ENCODE measurements at places on chromosomes 16 and 17.

- DNase-seq = no peak
These were observed 601.7 kb downstream of the MAF start for GRCh38 chr16:78998879-78999278.

DNA sequence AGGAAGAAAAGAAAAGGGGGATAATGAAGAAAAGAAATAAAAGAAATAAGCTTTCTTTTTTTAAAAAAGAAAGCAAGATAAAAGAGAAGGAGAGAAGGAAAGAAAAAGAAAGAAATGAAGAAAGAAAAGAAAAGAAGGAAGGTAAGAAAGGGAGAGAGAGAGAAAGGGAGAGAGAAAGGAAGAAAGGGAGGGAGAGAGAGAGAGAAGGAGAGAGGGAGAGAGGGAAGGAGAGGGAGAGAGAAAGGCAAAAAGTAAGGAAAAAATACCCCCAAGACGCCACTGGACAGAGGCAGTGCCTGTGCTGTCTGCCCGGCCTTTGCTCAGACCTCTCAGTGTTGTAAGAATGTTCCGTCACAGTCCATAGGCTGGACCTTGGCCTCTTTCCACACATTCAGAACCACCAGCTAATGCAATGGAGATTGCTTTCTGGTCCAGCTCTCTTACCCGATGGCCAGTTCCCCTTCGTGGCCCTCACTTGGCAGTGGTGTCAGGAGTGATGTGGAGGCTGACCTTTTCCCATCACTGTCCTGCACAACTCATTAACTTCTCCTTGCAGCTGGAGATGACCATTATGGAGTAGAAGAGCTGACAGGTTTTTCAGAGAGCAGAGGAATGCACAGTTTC is 14.3 kb upstream of the HNF1B start:
- DNase-seq = no peak

DNA sequence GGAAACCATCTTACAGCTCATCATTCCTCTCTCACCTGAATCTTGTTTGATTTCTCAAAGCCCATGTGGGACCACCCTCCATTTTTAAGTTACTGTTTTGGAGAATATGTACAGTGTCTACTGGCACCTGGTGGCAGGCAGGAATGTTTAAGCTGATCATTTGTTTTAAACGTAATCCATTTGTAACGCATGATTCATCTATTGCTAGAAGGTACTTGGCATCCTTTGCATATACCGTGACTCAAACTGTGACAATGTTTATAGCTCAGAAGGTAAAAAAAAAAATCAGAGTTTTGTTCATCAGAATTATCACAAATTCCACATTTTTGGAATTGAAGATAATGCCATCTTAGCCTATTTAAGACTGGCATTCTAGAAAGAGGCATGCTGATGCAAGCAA is 1007.5 kb upstream of the EEF2KMT start:
- DNase-seq = no peak

GRCh38 chr17:10117581-10118001 is 80.8 kb downstream of the GAS7 start:
- DNase-seq = no peak

- no peak for DNase-seq
These were observed 313.7 kb downstream of the SEC14L1 start for GRCh38 chr17:77454242-77455095.

- DNase-seq = no peak
These were observed 121.2 kb downstream of the SNX29 start for GRCh38 chr16:12097523-12098428.

DNA sequence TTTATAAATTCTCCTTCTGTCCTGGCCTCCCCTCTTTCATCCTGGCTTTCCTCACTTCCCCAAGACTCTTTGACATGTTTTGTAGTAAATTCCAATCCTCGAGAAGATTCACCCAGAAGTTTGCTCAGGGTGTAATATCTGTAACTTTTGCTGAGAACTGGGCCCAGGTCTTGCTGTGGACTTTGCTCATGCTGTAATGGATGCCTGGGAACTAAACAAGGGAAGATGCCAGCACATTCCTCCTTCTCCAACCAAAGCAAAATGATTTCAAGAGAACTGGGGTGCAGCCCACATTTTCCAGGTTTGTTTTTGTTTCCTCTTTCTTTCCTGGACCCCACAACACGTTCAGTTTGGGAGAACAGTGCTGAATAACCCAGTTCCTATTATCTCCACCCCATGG is 6.6 kb upstream of the SALL1 start:
- no peak for DNase-seq

GRCh38 chr16:61926766-61927165 is 109.5 kb downstream of the CDH8 start:
- DNase-seq = no peak

- peak; percentile 75 for DNase-seq
These were observed 146.5 kb upstream of the PLCG2 start for GRCh38 chr16:81632392-81633146.

- DNase-seq = no peak
These were observed 8.9 kb upstream of the NAGPA start for GRCh38 chr16:5042574-5043171.

GRCh38 chr17:45168991-45169752 is 7.5 kb downstream of the HEXIM2 start:
- DNase-seq = no peak

DNA sequence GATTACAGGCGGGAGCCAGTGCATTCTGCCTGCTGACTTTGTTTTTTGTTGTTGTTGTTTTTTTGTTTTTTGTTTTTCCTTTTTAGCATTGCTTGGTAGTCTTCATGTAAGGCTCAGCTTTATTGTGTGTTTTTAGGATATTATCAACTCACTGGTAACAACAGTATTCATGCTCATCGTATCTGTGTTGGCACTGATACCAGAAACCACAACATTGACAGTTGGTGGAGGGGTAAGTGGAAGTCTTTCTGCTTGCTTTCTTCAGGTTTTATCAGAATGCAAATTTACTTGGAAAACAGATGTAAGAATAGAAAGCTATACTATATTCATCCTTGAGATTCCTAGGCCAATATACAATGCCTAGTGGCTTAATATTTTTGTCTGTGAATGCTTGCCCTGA is 3.3 kb upstream of the CMTM1 start:
- DNase-seq = no peak

- DNase-seq = no peak
These were observed 14.2 kb downstream of the CDRT4 start for GRCh38 chr17:15453246-15453645.

DNA sequence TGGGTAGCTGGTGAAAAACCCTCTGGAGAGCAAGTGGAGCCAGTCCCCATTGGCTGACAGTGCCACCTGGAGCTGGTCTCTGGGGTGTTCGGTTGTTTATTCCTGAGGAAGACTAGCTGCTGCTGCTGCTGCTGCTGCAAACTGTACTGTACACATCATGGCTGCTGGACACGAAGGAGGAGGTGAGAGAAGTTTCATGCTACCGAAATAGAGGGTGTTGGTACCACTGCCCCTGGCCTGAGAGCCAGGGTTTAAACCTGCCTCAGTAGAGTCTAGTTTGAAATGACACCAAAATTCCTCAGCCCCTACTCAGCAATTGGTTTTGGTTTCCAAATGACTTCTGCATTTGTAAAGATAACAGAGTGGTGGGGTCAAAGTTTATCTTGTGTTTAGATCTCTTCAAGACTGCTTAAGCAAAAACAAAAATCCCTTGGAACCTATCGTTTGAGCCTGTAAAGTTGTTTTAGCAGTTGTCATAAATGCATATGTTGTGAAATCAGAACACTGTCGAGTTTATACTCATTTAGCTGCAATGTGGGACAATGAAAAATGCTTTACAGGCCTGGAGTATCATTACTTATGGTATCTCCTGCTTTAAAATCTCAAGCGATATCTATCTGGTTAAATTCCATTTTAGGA is 40.8 kb downstream of the CYB5B start:
- DNase-seq = peak; percentile 15

DNA sequence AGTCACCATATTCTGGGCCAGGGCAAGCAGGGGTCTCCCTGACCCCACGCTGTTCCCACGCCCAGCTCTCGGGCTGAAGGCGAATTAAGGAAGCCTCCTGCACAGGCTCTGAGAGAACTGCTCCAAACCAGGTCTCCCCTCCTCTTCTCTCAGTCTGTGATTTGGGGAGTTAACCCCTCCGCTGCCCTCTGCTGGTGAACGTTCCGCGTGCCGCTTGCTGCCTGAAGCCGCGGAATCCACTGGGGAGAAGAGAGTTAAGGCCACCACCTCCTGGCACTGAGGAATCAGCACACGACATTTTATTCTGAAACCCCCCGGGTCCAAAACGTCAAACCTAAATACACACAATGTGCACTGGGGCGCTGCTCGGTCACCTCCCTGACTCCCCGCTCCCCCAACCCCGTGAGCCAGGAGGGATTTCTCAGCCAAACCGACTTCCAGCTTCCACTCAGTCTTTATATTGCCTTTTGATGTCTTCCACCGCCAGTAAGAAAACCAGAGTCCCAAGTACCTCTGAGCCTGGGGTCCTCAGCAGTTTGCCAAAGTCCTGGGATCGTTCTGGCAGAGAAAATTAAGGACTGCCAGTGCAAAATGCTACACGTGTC is 54.4 kb upstream of the RCVRN start:
- no peak for DNase-seq

- peak; percentile 61 for DNase-seq
These were observed 47.7 kb downstream of the BEAN1 start for GRCh38 chr16:66474750-66475199.

DNA sequence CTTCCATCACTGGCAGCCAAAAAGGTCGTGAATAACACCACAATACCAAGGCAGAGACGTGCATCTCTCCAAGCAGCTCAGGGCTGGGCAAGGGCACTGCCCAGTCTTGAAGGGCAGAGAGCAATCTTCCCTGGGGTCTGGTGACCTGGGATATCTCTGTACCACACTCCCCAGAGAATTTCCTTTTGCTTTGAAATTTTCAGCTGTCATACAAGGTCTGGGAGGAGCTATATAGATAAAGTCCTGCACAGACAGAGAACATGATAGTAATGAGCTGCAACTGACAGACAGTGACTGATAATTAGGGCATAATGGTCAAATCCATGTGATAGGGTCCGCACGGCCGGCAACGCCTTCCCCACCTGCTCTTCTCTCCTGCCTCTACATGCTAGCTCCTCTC is 68.2 kb downstream of the DYNLRB2 start:
- DNase-seq = no peak

DNA sequence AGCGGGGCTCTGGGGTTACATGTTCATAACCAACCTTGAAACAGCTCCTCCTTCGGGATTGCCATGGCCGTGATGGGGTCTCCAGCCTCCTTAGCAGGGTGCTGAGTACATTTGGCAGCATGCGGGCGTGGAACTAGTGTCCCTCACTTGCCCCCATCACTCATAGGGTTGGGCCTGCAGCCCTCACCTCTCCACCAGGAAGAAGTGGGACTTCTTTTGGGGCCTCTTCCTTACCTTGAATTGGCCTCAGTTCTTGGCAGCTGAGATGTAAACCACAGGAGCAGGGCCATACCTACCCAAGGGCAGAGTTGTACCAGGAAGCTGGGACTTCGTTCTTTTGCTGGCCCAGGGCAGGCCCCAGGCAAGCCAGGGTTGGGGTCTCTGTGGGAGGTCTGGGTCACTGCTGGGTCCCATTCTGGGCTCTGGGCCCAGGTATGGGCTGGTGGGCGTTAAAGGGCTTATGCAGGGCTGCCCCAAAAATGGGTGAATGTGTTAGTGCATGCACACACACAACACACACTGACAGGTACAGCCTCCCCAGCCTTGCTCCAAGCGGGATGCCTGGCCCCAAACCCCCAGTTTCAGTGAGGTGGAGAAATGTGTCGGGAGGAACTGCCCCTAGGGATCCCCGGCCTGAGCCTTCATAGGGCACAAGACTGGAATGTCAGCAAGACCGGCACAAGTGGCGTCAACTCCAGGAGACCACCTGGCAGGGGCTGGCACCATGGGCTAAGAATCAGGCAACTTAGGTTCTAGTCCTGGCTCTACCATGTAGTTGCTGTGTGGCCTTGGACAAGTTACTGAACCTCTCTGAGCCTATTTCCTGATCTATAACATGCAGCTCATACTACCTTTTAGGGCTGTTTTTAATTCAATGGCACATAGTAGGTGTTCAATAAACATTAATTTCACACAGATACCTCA is 3.9 kb upstream of the KRT15 start:
- DNase-seq = no peak

DNA sequence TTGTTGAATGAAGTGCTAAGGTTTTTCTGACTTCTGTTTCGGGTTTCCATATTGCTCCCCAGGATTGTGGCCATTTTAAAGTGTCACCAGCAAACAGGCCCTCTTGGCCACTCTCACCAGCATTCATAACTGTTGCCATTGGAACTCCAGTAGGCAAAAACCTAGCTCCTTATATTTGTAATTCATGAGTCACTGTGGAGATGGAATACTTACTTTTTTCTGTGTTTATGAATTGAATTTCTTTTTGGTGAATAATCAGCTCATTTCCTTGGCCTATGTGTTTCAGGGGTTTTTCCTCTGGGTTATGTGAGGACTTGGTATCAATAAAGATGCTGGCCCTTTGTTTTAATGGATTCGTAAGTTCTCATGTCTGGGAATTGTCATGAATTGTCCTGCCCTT is 255.1 kb downstream of the SNX29 start:
- DNase-seq = no peak

Data from T-cell (primary cell).